ENCODE measurements at places on chromosomes 1 and 21.

- DNase-seq: no peak
Observed at GRCh38 chr1:8016895-8017241, 9.2 kb downstream of the ERRFI1 start.

DNA sequence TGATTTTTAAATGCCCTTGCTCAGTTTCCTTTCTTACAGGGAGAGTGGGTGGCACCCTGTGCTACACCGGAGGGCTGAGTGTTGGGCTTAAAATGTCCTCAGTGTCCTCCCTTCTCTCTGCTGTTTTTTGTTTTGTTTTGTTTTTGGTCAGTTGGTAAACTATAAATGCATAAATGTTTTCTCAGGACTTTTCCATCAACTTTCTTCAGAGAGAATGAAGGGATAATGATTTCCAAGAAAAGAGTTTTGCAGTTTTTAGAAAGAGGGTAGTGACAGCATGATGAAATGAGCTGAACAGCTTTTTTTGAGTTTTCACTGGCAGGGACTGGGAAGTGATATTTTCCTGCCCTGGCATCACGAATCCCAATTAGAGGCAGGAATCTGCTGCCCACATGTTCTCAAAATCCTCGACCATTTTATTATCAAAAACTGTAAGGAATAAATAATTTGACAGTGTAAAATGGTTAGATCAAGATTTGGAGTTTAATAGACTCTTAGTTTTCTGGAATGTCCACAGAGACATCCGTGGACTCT lies 15.2 kb downstream of the LAMC1 start:
- no peak for DNase-seq

DNA sequence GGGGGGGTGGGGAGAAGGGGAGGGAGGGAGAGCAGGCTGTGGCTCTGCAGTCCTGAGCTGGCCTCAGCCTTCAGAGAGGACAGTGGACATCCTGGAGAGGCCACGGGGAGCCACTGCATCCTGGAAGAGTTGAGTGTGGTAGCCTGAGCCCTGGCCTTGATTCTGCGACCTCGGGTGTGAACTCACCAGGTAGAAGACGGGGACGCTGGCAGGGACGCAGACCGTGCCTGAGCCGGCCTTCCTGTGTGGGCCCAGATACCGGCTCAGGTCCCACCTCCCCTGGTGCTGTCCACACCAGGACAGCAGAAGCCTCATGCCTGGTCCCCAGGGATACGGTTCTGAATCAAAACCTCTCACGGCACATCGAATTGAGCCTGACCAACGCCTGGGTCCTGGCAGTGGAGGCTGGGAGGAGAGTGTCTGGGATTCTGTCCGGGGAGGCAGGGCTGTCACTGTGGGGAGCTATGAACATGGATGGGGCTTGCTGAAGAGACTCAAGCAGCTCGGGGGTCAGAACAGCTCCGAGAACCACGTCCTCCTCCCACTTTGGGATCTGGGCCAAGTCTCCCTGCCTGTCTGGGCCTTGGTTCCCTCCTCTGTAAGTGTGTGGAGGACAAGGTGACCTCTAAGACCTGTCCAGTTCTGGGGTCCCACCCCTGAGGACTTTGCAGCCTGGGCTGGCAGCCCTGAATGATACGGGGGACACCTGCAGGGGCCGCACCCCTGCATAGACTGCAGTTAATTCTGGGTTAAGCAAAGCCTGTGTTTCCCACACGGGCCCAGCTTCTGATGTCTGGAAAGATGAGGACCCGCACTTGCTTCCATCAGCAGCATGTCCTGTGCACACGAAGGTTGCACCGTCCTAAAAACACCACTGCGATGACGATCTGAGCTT lies 30.4 kb downstream of the RRP1 start:
- DNase-seq: no peak

GRCh38 chr1:2585318-2586092 lies 1.1 kb upstream of the PRXL2B start:
- no peak for DNase-seq

- DNase-seq: no peak
Observed at GRCh38 chr1:218874801-218875400, 298.8 kb upstream of the LYPLAL1 start.
